ENCODE measurements at places on chromosomes 4 and X.

- DNase-seq: no peak
Measured at GRCh38 chr4:134251322-134251721, 49.7 kb upstream of the PABPC4L start.

DNA sequence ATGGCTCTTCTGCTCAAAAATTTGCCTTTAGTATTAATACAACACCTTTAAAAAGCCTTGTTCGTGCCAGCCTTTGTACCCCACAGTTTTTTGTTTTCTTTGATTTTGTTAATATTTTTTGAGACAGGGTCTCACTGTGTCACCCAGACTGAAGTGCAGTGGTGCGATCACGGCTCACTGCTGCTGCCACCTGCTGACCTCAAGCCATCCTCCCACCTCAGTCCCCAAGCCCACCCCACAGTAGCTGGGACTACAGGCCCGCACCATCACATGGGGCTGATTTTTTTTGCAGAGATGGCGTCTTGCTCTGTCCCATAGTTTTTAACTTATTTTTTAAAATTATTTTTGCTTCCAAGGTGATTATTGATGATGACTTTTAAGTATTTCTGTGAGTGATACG, 134.0 kb downstream of the HTR2C start:
- DNase-seq: no peak

DNA sequence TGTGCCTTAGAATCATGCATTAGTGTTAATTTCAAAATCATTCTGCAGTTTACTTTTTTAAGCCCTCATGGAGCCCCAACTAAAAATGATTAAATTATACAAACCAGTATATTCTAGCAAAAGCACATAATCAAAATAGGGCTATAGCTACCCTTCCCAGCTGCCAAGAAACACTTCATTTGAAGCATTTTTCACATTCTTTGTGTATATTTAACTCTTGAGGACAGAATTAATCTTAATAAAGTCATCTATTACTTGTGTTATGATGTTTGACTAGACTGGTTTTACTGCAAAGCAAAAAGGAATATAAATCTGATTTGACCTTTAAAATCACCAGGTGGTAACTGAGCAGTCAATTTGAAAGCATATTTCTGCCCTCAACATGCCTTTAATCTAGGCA, 145.1 kb downstream of the PRDM5 start:
- DNase-seq: no peak

GRCh38 chrX:7709845-7710244, 133.1 kb upstream of the VCX start:
- DNase-seq: no peak

GRCh38 chr4:3772632-3773031, 6.4 kb downstream of the ADRA2C start:
- DNase-seq: no peak

GRCh38 chr4:3409571-3410091, 32.1 kb upstream of the HGFAC start:
- peak; percentile 47 for DNase-seq

DNA sequence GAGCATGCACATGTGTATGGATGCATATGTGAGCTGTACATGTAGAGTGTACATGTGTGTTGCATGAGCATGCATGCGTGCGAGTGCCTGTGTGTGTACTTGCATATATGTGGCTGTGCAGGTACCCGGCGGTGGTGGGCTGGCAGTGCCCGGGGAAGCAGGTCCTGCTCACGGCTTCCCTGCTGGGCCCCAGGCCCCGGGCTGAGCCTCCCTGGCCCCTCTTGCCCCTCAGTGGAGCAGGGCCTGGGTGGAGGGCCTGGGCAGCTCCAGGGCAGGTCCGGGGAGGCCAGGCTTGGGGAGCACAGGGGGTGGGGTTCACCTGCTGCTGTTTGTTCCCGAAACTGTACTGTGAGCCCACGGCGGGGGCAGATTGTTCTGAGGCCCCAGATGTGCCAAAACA, 9.4 kb downstream of the NAT8L start:
- DNase-seq: peak; percentile 40

DNA sequence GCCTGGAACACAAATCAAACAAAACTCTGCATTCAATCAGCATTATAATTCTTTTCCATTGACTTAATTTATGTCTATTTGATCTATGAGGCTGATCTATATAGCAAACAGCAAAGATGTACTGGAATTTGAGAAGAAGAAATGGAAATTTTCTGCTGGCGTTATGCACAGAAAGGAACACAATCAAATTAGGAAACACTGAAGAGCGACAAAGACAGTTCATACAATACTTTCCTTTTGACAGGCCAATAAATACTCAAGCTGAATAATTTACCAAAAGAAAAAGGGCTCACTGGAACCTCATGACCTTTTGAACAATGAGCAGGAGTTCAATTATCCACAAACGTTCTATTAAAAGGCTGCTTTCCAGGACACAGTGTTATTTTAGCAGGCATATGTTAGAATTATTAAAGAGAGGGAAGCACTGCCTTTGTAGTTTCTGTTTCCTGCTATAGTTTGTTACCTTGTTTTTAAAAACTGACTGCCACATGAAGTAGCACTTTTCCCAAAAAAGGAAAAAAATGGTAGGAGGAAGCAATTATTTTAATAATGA, 8.1 kb downstream of the PDHA2 start:
- DNase-seq: no peak

DNA sequence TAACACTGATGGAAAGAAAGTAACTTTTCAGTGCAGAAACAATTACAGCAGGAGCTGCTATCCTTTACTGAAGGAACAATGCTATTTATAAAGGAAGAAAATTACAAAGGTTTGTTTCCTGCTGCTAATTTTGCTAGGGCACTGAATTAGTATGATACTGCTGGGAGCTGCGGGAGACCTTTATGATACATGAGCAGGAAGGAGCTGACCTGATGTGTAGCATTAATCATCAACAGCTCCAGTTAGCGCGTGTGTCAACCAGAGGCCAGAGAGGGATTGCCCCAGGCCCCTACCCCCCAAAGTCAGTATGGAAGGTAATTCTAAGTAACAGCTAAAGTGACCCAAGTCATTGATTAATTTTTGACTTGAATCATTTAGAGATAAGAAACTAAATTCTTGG, 728.9 kb downstream of the PCDH18 start:
- DNase-seq: no peak

DNA sequence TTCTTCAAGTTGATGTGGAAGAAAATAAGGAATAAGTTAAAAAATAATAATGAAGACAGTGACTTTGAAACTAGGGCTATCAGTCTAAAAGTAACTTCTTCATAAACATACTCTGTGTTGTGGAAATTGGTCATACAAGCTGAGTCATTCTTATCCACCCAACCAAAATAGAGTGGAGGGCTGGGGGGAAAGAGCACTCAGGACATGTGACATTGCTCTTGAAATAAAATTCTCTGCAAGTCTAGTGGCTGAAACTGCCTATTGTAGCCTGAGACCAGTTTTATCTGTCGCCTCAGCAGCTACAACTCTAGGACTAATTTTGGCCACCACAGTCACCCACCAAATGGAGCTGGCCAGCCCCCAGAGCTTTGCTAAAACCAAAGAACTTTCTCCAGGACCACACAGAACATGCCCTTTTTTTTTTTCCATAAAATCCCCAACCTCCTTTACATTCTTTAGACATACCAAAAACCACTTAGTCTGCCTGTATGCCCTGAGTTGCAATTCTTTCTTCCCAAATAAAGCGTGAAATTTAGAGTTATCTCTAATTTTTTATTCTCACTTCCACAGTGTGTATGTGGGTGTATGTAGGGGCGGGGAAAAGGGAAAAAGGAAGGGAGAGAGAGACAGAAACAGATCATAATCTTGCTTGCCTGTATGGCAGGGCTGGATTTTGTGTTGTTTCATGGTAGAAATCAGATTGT, 23.0 kb upstream of the SLC25A4 start:
- DNase-seq: no peak

DNA sequence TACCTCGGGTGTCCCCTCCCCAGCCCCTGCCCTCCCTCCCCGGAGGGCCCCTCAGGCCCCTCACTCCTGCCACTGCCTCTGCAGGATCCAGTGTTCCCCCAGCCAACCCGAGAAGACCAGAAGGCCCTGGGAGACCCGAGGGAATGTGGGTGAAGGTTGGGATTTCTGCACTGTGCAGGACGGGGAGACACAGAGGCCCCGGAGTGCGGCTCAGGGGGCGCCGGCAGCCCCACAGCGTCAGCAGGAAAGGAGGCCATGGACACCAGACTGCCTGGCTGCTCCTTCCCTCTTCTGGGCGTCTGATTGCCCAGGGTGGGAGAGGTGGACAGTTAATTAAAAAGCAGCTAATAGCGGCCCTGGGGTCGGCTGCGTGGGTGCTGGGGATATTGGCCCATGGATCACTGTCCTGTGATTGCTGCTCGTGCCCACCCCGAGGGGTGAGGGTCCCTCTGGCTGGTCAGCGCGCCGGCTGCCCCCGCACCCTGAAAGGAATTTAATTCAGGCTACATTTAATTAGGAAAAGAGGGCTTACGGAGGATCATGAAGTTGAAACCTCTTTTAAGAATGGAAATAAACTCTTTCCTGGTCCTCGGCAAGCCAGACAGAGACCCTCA, 57.8 kb upstream of the NKX1-1 start:
- peak; percentile 33 for DNase-seq

- DNase-seq: no peak
Measured at GRCh38 chr4:173511787-173512361, 18.2 kb downstream of the HAND2 start.

DNA sequence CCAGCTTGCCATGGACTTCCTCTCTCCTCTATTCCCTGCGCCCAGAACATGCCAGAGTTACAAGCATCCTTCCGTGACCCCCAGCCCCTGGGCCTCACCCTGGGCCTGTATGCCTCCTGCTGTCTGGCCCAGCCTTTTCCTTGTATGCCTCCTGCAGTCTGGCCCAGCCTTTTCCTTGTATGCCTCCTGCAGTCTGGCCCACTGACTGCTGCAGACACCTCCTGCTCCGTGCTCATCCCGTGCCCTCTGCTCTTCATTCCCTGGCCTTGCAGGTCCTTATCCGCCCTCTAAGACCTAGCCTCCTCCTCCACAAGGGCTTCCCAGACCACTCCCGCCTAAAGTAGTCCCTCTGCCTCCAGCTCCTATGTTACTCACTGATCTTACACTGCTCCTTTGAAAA, 44.2 kb downstream of the IRF2 start:
- DNase-seq: no peak

- no peak for DNase-seq
Measured at GRCh38 chrX:71910643-71910985, at the start of gene NHSL2. Gene NHSL2, plus strand, starts transcription at chrX:71910845.
